ENCODE measurements at places on chromosomes 13 and 19.

DNA sequence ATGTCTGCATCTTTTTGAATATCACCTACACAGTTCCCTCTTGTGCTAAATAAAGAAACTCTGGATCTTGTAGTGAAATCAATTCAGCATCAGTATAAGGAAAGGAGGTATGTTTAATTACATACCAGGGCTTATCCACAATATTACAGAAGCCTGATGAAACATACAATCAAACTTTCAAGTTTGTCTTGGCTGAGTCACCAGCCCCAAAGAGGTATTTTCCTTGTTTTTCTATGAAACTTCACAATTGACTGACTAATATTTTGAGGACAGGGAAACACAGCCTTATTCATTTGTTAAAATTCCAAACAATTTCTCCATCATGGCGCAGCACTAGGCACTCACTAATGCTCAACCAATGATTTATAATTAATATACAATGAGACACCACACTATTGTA is 952.4 kb downstream of the PCDH17 start:
- DNase-seq, result no peak

GRCh38 chr13:36981156-36981743 is 17.9 kb downstream of the ALG5 start:
- DNase-seq, result no peak

DNA sequence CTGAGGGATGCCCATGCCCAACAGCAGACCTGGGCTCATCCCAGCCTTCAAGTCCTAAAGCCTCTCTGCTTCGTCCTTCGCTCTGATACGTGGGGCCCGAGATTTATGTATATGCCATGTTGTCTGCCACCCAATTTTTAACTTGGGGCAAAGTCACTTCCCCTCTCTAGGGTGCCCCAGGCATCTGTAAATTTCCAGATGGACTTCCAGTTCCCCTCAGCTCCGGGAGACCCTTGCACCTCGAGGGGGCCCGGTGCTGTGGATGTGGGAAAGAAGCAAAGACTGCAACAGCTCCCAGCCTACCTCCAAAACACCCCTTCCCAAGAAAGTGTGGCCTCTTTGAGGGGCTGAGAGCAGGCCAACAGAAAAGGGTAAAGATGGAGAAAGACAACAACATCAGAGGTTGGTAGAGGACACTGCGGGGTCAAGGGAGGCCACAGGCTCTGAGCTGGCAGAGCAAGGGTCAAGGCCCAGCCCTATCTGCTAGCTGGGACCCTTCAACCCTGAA is 97.4 kb downstream of the STK24 start:
- DNase-seq, result no peak

- DNase-seq, result no peak
These were observed 14.4 kb downstream of the TTYH1 start for GRCh38 chr19:54429545-54430227.

GRCh38 chr13:29704648-29705047 is 109.2 kb upstream of the SLC7A1 start:
- DNase-seq, result no peak

DNA sequence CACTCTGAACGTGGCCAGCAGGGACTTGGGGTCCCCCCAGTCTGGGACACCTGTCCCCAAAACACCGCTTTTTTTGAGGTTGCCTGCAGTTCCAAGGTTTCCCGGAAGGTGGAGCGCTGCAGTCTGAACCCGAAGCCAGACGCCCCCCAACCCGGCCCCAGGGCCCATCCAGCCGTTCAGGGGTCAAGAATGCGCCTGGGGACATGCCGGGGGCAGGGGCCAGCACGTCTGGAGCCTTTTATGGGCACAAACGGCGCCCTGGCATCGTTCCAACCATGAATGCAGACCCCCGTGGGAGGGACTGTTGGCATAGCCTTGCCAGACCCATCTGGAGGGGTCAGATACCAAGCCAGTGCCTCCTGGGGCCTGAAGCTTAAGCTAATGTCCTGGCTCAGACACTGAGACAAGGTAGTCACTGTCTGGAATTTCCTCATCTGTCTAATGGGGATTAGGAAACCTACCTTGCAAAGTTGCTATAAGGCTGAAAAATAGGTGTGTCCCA is 6.9 kb downstream of the S1PR5 start:
- DNase-seq, result no peak

DNA sequence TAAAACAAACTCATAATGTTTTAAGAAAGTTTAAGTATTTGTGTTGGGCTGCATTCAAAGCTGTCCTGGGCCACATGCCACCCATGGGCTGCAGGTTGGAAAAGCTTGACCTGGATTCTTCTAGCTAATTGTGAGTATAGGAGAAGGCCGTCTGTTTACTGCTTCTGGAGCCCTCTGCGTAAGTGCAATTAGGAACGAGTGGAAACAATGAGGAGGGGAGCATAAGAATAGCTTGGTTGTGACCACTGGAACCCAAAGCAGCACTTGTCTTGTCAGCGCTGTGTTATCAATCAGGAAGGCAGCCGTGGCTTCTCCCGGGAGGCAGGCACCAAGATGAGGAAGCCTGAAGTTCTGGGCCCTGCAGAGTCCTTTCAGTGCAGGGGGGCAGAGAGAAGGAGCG is 110.4 kb upstream of the MBNL2 start:
- DNase-seq, result no peak

GRCh38 chr13:48476215-48476614 is 56.7 kb downstream of the RCBTB2 start:
- DNase-seq, result no peak

DNA sequence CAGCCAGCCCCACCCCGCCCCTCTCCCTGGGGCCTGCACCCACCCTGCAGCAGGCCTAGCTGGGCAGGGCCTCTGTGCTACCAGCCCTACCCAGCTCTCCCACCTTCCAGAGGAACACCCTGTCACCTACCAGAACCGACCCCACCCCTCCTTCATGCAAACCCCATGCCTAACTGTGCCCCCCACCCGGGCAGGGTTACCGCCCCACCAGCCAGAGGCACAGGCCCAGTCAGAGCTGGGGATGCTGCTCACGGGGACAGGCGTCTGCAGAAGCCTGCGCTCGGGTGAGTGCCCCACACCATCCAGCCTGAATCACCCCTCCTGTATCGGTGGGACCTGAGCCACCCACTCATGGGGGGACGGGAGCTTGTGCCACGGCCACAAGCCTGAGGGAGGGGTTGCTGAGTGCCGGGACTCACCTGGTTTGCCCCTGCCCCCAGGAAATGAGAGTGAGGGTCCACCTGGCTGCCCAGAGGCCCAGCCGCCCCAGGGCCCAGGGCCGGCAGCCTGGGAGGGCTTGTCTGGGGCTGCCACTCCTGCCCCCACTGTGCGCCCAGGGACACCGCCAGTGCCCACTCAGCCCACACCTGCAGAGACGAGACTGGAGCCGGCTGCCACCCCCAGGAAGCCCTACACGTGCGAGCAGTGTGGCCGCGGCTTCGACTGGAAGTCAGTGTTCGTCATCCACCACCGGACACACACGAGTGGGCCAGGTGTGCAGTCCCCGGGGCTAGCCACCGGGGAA is 3.8 kb downstream of the ZNF446 start:
- DNase-seq, result no peak

- no peak for DNase-seq
These were observed 26.4 kb downstream of the PTPRS start for GRCh38 chr19:5314012-5314906.

DNA sequence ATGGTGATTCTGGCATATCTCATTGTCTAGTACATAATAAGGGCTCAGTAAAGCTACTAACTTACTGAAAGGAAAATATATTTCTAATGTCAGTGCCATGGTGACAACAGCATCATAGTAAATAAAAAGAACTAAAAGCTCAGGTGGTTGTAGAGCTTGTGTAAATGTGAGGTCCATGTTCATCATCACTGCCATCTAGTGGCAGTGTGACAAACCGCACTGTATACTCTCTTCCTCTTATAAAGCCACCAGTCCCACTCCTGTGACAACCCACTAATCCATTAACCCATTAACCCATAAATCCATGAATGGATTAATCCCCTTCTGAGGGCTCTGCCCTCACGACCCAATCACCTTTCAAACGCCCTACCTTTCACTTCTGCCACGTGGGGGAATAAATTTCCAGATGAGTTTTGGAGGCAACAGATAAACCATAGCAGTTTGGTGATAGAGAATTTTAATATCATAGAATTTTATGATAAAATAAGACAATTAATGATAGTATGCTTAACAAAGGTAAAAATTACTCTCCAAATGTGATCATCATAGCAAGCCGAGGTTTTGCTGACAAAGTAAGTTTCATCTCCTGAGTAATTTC is 160.4 kb upstream of the SGCG start:
- peak; percentile 32 for DNase-seq

GRCh38 chr19:40802300-40803169 is 3.5 kb downstream of the EGLN2 start:
- DNase-seq, result no peak

DNA sequence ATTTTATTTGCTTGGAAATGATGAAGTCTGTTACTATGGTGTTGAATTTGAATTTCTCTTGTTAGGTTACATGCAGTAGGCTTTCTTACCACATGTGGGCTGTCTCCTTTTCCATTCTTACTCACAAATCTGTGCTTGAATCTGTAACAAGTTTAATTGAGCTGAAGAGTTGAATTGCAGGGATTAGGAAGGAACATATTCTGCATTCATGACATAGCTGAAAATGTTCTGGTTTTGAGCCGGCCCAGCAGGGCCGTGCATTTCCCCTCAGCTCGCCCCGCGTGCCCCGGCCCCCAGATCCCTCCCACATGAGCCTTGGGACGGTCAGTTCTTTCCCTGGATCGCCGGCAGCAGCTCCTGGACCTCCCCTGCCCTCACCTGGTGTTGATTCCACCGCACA is 28.1 kb downstream of the TFDP1 start:
- DNase-seq, result no peak

DNA sequence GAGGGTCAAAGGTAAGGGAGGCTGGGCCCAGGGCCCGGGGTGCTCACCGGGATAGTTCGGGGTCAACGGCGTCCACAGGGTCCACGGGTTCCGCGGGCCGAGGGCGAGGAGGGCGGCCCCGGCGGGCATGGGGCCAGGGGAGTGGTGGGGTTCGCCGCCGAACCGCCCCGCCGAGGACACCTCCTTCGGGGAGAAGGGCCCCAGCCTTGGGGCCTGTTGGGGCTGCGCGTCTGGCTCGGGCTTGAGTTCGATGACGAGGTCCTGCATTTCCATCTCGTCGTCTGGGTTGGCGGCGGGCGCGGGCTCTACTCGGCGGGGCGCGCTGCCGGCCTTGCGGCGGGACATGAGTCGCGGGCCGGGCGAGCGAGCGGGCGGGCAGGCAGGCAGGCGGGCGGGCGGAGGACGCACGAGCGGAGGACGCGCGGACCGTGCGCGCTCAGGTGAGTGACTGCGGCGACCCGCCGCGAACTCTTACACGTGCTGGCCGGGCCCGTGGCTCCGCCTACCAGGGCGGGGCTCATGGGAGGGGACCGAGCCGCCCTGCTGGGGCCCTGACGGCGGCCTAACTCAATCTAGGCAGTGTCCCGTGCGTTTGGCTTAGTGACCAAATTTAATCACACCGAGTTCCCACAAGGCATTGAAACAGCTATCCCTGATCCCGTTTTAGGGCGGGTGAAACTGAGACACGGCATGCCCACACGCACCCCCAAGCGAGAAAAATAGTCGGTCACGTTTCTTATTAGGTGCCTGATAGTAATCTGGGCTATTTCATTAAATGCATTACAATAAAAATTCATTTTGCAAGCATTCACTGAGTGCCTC is at the start of gene ZNF296:
TSS of gene ZNF296 (minus strand) at position 450 of the 822 bp plus-strand sequence. CDS start at position 345, 105 bp downstream.
- peak; percentile 59 for DNase-seq

GRCh38 chr13:90846936-90847335 is 500.6 kb upstream of the MIR17HG start:
- no peak for DNase-seq

DNA sequence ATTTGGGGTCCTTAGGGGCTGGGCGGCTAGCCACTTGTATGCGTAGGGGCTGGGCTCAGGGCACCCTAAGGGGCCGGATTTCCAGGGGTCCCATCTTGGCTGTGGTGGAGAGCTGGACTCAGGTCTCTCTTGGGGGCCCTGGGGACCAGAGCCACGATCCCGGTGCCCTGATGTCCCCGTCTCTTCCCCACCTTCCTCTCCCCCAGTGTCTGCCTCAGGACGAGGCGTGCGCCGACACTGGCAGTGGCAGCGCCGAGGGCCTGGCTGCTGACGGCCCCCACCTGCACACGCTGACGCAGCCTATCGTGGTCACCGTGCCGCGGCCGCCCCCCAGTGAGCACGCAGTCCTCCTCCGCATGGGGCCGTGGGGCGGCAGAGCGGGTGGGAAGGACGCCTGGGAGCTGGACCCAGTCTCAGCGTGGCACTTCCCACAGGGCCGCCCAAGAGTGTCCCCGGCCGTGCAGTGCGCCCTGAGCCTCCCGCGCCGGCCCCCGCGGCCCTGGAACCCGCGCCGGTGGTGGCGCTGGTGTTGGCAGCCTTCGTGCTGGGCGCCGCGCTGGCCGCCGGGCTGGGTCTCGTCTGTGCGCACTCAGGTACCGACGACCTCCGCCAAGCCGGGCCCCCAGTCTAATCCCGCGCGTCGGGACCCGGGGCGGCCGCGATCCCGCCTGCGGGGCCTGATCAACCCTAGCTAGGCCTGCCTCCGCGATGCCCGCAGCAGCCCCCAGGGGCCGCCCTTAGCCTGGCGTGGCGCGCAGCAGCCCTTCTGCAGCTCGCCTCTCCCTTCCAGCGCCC is 2.7 kb upstream of the SNAPC2 start:
- peak; percentile 52 for DNase-seq

DNA sequence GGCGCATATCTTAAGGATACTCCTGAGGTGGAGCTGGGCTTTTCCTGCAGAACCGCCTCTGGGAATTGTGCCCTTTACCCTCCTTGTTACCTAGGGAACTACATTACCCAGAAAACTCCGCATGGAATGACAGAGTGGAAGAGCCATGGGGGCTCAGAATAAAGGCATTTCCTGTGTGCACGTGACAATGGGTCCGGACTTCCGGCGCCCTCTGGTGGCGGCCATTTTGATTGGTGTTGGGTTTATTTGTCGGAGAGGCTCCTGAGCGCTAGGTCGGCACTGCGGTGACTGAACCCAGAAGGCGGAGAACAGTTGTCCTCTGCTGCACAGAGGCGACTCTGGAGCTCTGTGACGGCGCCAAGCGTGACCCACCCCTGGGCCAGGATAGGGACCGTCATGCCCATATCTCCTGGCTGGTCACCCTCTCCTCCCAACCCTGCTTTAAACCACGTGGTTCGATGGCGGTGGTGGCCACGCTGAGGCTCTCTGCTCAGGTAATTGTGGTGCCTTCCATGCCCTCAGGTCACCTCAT is at the start of gene ZNF587B:
TSS of gene ZNF587B (plus strand) at position 229 of the 532 bp plus-strand sequence. CDS start at position 459, 230 bp downstream.
- DNase-seq, result peak; percentile 90

DNA sequence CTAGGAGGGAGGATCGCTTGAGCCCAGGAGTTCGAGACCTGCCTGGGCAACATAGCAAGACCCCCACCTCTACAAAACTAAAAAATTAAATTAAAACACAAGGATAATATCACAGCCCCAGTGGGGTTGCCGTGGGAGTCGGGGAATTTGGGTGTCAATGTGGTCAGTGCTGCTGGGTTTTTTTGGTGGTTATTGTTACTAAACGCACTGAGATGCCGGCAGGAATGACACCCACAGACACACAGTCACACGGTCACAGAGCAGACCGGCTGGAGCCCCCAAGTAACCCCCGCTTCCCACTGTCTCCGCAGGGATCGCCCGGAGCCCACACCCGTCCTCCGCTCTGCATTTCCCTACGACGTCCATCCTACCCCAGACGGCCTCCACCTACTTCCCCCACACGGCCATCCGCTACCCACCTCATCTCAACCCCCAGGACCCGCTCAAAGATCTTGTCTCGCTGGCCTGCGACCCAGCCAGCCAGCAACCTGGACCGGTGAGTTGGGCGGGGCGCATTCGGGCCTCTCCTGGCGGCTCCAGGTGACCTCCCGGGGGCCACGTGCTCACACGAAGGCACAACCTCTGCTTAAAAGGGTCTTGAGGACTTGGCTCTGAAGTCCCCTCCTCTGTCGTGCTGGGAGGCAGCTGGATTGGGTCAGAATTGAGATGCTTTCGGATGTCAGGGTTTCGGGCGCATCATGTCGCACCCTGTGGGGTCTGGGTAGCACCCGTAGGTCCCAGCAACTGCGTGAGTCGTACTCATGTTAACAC is 28.0 kb downstream of the SMIM24 start:
- no peak for DNase-seq

- peak; percentile 82 for DNase-seq
These were observed 22.1 kb downstream of the CAPN12 start for GRCh38 chr19:38721979-38722773.
